Epithelial cell of proximal tubule (primary cell): ENCODE measurements at places on chromosomes 5 and 9.

DNA sequence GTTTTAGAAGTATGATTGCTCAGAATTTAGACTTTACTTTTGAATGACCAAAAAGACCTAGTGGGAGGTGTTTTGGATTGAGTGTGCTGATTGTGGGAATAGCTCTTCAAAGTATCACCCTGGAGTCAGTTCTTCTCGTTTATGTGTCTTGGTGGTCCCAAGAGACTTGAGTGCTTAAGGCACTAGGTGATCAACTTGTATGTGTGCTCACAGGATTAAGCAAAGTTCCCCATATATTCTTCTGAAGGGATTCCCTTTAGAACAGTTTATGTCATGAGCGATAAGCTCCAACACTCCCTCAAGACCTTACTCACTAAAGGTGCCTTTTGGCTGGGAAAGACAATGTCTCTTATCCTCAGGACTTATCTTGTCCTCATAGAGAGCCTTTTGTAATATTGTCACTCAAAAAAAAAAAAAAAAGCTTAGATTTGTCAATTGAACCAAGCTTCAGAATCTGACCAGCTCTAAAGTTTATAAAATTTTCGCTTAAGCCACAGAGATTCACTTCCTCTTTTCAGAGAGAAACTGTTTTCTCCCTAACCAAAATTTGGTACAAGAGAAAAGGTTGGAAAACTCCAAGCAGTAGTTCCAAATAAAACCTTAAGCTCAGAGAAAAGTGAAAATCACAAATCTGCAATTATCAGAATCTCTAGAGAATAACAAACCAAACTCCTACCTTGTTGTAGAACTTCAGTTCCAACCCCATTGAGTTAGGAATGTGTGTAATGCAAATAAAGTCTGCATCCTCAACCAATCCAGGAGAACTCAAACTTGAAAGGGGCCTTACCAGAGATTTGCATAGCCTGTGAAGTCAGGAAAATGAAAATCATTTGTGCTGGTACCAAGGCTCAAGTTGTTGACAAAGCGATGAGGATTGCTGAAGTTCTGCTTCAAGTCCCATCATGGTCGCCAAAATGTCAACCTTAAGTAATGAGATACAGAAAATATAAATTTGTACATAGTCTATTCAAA lies 40.0 kb upstream of the PDZD2 start:
- no peak for DNase-seq

DNA sequence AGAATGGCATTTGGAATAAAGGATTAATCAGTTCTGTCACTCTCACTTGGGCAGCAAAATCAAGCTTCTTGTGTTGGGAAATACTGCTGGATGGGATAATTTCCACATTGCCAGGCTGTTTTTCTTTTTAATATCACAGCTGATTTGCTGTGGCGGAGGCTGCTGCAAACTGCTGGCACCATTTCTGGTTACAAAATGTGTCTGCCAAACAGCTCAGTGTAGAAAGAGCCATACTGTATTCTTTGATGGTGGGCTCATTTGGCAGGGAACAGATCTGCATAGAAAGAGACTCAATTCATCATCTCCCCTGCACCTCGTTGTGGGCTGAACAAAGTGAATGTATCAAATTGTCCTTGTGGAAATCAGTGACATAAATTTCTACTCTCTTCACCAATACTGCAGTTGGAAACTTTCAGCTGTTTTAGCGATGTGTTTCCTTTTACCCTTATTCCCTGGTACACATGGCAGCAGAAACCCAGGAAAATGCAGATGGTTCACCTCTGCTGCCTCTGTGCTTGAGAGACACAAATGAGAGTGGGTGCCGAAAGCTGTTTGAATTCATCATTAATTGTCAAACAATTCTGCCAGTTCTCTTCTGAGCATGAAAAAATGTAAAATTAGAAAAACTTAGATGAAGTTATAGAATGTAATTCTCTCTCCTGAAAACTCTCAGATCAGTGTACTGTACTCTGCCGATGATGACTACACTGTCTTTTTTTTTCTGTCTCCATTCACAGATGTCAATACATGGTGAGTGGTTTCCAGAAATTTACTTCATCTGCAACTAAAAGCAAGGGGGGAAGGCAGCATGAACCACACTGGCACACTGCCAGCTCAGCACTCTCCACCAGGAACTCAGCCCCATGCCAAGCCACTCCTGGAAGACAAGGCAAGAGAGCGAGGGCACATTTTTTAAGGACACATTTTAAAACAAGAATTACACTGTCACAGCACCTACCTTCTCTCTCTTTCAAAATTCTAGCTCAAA lies 75.0 kb downstream of the HMHB1 start:
- DNase-seq = no peak

DNA sequence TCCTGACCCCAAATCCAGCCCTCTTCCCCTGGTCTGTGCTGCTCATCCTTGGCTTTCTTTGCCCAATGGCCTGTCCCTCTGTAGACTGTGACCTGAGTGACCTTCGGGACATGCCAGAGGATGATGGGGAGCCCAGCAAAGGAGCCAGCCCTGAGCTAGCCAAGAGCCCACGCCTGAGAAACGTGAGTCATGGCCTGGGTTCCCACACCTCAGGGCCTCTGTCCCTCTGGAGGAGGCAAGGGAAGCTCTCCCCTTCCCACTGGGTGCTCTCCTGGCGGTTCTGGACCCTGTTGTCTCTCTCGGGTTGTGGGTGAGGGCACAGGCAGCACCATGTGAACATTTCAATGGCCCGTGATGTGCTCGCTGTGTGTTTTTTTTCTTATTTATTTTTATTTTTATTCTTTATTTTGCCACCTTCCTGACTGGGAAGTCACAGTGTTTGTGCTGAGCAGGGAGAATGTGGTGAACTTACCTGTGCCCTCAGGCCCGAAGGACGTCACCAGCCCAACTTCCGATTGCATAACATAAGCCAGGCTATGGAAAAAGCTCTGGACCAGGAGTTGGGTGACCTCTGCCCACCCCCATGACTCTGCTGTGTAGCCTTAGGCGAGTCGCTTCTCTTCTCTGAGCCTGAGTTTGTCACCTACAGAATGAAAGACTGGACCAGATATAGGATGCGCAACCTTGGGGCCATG lies 29.5 kb downstream of the AFAP1L1 start:
- DNase-seq = no peak

DNA sequence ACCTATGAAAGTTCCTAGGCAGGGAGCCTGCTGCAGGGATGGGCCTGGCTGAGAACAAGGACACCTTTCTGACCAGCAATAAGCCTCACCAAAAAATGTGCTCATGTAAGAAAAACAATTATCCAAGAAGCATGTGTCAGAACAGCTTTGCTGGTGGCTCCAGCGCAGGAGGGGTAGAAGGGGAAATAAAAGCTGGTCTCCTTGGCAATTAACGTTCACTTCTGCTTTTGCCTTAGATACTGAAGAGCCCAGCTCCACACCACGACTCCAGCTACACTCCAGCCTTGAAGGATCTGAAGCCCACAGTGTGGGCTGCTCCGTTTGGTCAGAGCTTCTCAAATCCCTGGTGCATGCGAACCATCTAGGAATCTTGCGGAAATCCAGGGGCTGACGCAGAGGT lies 107.6 kb upstream of the PHYKPL start:
- no peak for DNase-seq

GRCh38 chr9:125428060-125428901 lies 166.7 kb downstream of the GAPVD1 start:
- DNase-seq = no peak

GRCh38 chr5:122749886-122750285 lies 25.0 kb upstream of the SNX2 start:
- DNase-seq = no peak

DNA sequence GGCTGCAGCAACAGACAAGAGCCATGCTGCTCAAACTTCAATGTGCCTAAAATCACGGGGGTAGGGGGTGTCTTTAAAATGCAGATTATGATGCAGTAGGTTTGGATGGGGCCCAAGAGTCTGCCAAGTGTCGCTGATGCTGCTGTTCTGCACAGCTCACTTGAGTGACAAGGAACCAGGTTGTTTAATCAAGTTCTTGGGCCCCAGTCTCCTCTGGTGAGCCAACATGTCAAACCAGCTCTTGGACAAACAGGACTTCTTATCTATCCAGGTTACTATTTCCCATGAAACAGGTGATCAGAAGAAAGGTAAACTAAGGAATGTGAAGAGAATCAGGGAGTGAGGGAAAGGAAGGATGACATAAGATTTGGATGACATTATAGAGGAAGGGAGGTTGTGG lies 78.0 kb downstream of the APBA1 start:
- no peak for DNase-seq

DNA sequence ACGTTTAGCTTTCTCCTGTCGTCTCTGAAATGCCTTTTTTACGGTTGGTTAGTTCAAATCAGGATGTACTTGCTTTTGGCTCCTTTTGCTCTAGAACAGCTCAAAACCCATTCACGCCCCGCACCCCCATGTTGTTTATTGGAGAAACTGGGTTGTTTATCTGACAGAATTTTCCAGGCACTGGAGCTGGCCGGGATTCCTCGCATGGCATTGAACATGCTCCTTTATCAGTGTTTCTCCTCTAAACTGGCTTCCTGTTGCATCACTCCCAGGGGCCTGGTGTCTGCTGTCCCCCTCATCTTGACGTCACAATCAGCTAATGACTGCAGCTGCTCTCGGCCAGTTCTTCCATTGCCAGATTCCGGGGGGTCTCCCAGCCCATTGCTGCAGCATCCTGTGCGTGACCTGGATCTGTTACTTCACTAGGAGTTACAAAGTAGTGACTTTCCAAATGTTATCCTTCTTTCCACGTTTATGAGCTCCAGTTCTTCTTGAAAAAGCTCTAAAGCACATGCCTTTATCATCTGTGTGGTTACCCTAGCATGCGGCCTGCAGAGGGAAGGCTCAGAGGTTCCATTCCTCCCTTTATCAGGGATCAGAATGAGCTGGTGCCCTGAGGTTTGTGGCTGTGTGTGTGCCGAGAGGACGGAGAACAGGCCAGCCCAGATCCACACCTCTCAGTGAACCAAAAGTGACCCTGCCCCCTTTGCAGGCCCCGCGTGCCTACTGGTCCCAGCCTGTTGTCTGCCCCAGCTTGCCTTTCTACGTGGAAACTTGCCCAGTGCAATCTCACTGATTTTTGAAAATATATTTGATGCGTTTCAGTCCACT lies 27.5 kb downstream of the FAM163B start:
- DNase-seq = no peak

DNA sequence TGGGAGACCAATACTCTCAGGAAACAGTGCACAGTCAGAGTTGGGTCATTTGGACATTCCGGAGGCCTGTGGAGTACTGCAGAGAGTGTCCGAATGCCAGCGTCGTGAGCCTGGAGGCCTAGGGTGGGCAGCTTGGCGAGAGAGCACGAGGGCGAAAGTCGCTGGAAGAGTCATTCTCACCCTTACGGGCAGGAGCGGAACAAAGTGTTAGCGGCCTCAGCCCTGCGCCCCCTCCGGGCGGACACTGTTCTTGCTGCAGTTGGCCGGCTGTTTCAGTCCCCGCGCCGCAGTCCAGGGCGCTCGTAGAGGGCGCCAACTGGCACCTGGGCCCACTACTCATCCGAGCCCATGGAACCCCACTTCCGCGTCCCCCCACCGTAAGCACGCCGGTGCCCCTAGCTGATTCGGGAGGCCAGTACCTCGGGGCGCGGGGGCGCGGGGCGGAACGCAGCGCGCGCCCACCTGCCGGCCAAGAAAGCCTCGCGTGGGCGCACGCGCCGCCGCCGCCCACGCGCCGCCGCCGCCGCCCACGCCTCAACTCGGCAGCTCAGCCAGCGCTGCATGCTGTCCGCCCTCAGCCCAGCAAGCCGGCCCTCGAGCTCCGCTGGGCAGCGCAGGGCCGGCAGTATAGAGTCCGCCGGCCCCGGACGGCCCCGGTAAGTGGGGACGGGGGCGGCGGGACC lies 99.7 kb upstream of the CCL21 start:
- no peak for DNase-seq

DNA sequence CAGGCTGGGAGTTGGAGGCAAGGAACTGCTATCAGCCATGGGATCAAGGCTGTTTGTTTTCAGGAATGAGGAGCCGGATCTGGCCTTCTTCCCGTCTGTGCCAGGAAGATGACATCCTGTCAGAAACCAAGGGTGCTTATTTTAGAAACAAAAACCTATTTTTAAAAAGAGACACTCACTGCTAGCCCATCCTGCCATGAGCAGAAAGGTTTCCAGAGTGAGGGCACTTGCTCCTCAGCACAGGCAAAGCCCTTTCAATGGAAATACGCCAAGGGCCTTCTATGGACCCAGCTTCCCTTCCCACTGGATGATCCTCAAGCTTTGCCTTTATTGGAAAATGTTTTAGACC lies 132.6 kb upstream of the FSTL4 start:
- DNase-seq = no peak

GRCh38 chr5:143896966-143897365 lies 85.0 kb downstream of the HMHB1 start:
- no peak for DNase-seq

DNA sequence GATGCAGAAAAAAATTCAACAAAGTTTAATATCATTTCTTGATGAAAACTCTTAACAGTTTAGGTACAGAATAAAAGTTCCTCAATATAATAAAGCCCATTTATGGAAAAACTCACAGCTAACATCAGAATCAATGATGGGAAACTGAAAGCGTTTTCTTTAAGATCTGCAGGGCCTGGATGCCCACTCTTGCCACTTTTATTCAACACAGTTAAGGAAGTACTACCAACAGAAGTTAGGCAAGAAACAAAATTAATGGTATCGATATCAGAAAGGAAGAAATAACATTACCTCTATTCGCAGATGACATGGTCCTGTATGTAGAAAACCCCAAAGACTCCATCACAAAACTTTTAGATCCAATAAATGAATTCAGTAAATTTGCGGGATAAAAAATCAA lies 542.4 kb upstream of the RGMB start:
- DNase-seq = no peak

GRCh38 chr9:128554155-128554862 lies 1.9 kb downstream of the SPTAN1 start:
- DNase-seq = peak; percentile 59

- DNase-seq = no peak
Observed at GRCh38 chr5:133015466-133015865, 10.9 kb downstream of the ZCCHC10 start.

- DNase-seq = no peak
Observed at GRCh38 chr9:128892221-128892921, 10.4 kb downstream of the LRRC8A start.

- no peak for DNase-seq
Observed at GRCh38 chr5:156774273-156774672, 75.8 kb upstream of the PPP1R2B start.

DNA sequence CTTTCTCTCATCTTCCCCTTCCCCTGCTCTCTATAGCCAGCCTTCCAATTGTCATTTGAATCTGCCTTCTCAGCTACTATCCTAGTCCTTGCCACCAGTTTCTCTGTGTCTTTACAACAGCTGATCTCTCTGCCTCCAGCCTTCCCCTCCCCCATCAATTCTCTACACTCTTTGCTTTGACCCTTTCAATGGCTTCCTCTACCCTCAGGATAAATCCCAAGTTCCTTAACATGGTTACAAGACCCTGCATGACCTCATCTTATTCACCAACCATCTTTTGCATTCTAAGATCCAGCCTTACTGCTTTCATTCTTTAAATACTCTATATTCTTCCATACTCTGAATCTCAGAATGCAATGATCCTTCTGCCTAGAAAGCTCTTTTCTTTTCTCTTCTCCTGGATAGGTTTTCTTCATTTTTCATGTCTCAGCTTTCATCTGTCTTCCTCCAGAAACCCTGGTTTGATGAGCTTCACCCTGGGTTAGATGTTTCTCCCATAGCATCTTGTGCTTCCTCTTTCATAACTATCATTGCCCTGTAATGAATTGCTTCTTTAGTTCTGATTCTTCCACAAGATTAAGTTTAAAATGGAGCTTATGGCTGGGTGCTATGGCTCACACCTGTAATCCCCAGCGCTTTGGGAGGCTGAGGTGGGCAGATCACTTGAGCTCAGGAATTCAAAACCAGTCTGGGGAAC lies 58.6 kb upstream of the ZSWIM6 start:
- DNase-seq = no peak
